Colonic mucosa (tissue), 4 donors: ENCODE measurements at places on chromosomes 16 and 17.
A peak's percentile ranks its signal among the peaks of the same experiment; 100 is the strongest.

- H3K27me3 ChIP-seq: no peaks in the 10 kb centered on the region
- H3K36me3 ChIP-seq: peaks cover 9% of the 10 kb centered on the region
- H3K4me3 ChIP-seq: no peak overlapping the region
- H3K4me1 ChIP-seq: no peaks in the 10 kb centered on the region
These were observed 20.8 kb downstream of the GOSR2 start for GRCh38 chr17:46943501-46944393.

DNA sequence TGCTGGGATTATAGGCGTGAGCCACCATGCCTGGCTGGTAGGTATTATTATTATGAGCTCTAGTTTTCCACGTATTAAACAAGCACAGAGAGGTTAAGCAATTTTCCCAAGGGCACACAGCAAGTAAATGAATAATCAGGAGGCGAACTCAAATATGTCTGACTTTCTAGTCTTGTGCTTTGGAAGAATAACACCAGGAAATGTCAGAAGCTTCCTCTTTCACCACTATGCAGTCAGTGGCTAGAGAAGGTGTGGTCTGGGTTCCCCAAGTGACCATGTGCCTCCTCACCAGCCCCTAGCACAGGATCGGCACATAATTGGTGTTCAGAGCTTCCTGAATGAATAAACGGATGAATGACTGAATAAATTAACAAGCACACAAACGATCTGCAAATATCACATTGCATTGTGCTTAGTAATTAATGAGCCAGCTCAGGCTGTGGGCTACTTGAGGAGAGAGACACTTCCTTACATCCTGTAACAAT is 21.6 kb upstream of the SCNN1B start:
- H3K27ac ChIP-seq: no peak overlapping the region
- no peak overlapping the region for H3K4me3 ChIP-seq
- H3K4me1 ChIP-seq: no peaks in the 10 kb centered on the region

DNA sequence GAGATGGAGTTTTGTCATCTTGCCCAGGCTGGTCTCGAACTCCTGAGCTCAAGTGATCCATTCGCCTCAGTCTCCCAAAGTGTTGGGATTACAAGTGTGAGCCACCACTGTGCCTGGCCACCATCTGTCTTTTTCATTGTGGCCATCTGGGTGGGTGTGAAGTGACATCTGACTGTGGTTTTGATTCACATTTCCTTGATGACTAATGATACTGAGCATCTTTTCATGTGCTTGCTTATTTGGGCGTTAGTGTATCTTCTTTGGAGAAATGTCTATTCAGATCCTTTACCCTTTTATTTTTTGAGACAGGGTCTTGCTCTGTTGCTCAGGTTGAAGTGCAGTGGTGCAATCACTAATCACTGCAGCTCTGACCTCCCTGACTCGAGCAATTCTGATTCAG is 53.9 kb upstream of the ERN1 start:
- no peak for DNase-seq
- H3K36me3 ChIP-seq: no peaks in the 10 kb centered on the region
- no peak overlapping the region for H3K4me3 ChIP-seq
- no peak overlapping the region for H3K27ac ChIP-seq

DNA sequence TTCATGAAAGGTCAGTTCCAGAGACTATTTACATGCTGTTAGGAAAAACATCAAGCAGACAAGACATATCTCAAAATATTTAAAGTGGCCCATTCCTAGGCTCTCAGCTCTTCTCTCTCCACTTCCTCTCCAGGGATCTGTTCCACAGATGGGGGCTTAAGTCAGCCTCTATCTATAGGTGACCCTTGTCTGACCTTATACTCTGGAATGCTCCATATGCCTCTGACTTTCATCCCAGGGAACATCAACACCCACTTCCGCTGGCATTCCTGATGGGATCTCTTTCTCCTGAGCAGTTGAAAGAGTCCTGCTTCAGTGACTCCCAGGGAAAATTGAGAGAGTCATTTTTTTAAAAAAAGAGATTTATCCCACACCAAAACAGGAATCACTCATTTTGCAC is 11.5 kb upstream of the WIPI1 start:
- no peak overlapping the region for H3K4me3 ChIP-seq
- H3K27ac ChIP-seq: no peak overlapping the region
- DNase-seq: no peak
- H3K27me3 ChIP-seq: no peaks in the 10 kb centered on the region
- H3K36me3 ChIP-seq: no peaks in the 10 kb centered on the region
- no peaks in the 10 kb centered on the region for H3K4me1 ChIP-seq

- no peak overlapping the region for H3K27ac ChIP-seq
- no peaks in the 10 kb centered on the region for H3K4me1 ChIP-seq
- DNase-seq: no peak
- no peak overlapping the region for H3K4me3 ChIP-seq
- H3K36me3 ChIP-seq: no peaks in the 10 kb centered on the region
- H3K27me3 ChIP-seq: no peaks in the 10 kb centered on the region
These were observed 403.5 kb upstream of the HSBP1 start for GRCh38 chr16:83404261-83404660.

DNA sequence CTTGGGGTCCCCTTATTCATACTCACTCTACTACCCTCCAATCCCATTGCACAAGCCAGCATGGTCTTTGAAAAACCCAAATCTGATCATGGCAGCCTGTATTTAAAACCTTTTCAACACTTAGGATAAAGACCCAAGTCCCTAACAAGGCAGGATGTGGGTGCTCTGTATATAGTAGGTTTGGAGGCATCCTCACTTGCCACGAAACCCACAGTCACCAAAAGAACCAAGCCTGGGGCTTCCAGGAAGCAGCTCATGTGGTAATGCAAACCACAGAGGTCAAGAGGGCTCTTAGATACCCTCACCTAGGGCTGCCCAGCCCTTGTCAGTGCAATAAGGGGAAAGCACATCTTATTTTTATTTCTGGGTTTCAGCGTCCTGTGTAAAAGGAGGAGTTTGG is 218.6 kb upstream of the ASIC2 start:
- no peaks in the 10 kb centered on the region for H3K36me3 ChIP-seq
- H3K4me3 ChIP-seq: no peak overlapping the region
- H3K4me1 ChIP-seq: no peaks in the 10 kb centered on the region
- no peaks in the 10 kb centered on the region for H3K27me3 ChIP-seq
- DNase-seq: no peak

DNA sequence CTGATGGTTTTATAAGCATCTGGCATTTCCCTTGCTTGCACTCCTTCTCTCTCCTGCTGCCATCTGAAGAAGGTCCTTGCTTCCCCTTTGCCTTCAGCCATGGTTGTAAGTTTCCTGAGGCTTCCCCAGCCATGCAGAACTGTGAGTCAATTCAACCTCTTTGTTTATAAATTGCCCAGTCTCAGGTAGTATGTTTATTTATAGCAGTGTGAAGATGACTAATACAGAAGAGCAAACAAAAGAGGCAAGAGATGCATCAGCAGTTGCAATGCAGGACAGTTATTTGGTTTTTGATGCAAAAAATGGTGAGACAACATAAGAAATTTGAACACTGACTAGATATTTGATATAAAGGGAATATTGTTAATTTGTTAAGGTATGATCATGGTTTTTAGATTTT is 16.8 kb downstream of the TMEM100 start:
- H3K4me1 ChIP-seq: no peaks in the 10 kb centered on the region
- no peaks in the 10 kb centered on the region for H3K36me3 ChIP-seq
- H3K27me3 ChIP-seq: no peaks in the 10 kb centered on the region
- H3K4me3 ChIP-seq: no peak overlapping the region
- no peak for DNase-seq
- no peak overlapping the region for H3K27ac ChIP-seq

GRCh38 chr17:30229012-30229411 is 6.5 kb downstream of the SLC6A4 start:
- H3K27ac ChIP-seq: no peak overlapping the region
- DNase-seq: no peak
- H3K4me3 ChIP-seq: no peak overlapping the region
- H3K4me1 ChIP-seq: no peaks in the 10 kb centered on the region
- no peaks in the 10 kb centered on the region for H3K27me3 ChIP-seq

GRCh38 chr16:13207151-13207550 is 305.8 kb downstream of the SHISA9 start:
- no peaks in the 10 kb centered on the region for H3K27me3 ChIP-seq
- H3K4me3 ChIP-seq: no peak overlapping the region

DNA sequence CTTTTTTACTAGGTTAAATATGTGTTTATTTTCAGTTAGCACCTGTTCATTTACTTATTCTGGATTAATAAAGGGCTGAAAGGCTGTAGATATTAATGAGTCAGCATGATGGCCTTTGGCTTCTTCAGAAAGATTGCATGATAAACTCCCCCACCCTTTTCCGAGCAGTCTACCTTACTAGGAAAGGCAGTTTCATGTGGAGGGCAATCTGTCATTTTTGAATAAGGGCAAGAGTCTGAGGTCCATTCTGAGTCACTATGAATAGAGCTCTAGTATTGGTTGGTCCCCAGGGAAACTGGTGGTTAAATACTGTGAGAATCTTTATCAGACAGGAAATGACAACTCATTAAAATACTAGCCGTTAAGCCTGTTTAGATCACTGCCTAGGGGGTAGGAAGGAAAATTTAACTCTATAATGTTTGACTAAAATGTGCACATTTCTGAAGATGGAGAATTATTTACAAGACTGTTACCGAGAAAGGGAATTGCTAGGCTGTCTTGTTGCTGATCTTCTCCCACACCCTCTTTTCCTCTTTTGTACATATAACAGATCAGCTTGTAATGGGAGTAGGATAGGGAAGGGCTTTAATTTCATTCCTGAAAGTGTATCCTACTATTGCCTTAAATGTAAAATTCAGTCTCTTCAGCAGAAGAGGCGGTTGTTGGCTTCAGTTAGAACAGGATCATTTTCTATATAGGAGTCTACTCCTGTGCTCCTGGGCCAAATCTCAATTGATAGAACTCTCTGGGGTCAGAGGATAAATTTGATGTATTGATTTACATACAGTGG is 63.3 kb downstream of the TUBD1 start:
- peaks cover 12% of the 10 kb centered on the region for H3K4me1 ChIP-seq
- H3K27me3 ChIP-seq: no peaks in the 10 kb centered on the region
- H3K4me3 ChIP-seq: peak overlapping the region; percentile 7
- no peaks in the 10 kb centered on the region for H3K36me3 ChIP-seq

DNA sequence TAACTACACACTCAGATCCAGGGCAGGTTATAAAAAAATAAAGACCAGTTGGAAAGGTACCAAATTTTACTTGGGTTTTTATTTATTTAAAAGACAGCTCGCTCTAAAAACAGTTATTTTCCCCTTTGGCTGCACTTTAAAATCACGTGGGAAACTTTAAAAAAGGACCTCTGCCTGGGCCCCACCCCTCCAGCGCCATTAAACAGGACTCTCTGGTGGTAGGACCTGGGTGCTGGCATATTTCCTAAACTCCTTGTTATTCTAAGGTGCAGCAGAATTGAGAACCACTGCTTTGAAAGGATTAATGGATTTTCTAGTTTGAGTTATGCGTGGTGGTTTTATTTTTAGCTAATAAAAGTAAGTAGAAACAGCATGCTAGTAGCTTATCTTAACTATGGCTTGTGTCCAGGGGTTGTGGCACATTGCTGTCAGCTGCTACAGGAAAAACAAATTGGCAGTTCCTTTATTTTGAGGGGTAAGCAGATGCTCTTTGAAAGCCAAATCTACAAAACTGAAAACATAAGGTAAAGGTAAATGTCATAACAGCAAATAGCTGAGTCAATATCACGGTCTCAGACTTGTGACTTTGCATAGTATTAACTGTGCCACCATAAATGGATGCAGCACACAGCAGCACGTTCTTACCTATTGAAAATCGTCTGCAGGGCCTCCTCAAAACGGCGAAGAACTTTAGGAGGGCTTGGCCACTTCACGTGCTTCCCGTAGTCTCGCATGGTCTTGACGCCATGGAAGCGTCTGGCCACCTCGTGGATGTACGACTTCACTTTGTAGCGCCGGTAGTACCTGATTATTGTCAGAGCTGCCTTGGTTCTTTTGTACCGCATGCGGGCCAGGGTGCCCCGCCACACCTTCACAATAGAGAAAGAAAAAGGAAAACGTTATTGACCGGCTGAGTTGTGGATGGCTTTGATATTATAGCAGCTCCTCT is 172.0 kb downstream of the CDK5R1 start:
- DNase-seq: no peak
- H3K4me3 ChIP-seq: no peak overlapping the region
- H3K36me3 ChIP-seq: peaks cover 4% of the 10 kb centered on the region
- H3K27me3 ChIP-seq: no peaks in the 10 kb centered on the region
